ENCODE measurements at places on chromosomes 16 and 17.

DNA sequence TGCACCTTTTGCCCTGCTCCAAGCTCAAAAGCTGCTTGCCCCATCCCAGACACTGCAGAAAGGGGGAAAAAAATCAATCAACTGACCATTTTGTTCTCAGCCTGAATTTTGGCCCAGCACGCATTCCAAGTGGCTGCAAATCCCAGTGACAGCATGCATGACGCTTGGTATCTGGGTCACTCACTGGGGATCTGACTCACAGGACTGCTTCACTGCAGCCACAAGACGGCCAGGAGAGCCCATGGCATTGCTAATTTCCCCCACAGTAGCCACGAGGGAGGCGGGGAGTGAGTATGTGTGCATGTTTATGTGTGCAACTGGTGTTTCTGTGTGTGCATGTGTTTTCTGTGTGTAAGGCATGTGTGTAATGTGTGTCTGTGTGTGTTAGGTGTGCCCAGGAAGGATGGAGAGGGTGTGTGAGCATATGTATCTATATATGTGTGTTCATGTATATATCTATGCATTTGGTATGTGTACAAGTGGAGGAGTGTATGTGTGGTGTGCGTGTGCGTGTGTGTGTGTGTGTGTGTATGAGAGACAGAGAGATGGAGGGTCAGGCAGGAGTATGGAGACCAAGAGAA is 33.8 kb downstream of the SDK2 start:
- DNase-seq, result no peak

GRCh38 chr17:54903375-54903774 is 2.7 kb downstream of the TOM1L1 start:
- no peak for DNase-seq

- no peak for DNase-seq
Measured at GRCh38 chr17:27318633-27319032, 24.7 kb downstream of the WSB1 start.

GRCh38 chr17:47288531-47289116 is 35.0 kb downstream of the ITGB3 start:
- DNase-seq, result no peak

DNA sequence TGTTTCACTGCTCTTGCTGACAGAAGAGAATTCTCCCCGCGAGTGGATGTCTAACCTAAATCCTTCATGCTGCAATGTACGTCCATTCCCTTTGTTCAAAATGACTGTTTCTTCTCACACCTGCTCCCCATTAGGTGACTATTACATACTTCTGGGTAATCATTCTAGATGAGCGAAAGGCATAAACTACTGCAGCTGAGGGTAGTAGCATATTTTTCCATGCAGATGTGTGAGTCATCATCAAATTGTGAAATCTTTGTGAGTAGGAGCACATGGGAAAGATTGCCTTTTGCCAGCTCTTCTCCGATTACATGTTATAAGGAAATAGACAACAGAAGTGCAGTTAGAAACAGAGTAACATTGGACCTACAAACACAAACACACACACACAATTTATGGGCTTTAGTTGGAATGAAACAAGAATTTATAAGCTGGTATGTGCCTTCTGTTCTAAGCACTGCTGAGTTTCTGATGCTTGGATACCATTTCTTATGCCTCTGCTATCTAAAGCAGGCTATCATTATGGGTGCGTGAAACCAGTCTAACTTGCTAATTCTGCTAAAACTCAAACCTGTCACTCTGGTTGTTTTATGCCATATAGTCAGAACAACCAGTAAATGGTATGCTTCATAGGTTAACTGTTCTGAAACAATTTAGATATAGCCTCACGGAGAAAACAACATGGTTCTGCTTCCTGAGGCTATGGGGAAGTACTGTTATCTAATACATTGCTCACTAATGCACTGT is 346.9 kb upstream of the PSMD7 start:
- peak; percentile 99 for DNase-seq

- no peak for DNase-seq
Measured at GRCh38 chr16:58451265-58451689, 48.7 kb upstream of the NDRG4 start.

GRCh38 chr17:63258785-63259184 is 187.3 kb downstream of the CYB561 start:
- no peak for DNase-seq

DNA sequence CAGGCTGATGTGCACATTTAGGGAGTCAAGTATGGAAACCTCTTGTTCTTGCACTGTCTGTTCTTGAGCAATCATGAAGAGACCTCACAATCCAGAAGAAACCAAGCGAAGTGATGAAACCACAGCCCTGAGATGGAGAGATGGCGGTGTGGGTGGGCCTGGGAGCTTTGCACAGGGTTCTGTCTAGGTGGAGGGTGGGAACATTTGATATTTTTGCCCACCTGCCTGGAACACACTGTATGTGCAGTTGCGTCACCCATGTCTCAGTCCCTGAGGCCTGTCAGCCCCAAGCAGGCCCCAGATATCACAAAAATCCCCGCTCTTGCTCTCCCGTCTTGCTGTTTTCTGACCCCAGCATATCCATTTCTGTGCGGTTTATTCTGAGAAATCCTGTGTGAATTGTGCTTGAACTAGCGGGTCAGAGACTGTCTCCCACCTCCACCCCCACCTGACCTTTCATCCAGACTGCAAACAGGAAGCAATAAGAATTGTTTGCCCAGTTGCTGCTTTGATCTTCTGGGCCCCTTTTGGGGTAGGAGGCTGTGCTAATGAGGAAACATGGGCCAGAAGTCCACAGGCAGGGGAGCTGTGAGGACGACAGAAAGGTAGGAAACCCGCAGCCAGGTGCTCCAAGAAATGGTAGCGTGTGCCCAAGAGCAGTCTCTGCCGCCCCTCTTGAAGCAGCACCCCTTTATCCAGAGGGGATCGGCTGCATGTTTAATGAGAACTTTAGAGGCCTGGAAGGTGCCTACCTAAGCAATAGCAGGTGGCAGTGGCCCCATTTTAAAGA is 183.8 kb downstream of the CCDC182 start:
- no peak for DNase-seq

DNA sequence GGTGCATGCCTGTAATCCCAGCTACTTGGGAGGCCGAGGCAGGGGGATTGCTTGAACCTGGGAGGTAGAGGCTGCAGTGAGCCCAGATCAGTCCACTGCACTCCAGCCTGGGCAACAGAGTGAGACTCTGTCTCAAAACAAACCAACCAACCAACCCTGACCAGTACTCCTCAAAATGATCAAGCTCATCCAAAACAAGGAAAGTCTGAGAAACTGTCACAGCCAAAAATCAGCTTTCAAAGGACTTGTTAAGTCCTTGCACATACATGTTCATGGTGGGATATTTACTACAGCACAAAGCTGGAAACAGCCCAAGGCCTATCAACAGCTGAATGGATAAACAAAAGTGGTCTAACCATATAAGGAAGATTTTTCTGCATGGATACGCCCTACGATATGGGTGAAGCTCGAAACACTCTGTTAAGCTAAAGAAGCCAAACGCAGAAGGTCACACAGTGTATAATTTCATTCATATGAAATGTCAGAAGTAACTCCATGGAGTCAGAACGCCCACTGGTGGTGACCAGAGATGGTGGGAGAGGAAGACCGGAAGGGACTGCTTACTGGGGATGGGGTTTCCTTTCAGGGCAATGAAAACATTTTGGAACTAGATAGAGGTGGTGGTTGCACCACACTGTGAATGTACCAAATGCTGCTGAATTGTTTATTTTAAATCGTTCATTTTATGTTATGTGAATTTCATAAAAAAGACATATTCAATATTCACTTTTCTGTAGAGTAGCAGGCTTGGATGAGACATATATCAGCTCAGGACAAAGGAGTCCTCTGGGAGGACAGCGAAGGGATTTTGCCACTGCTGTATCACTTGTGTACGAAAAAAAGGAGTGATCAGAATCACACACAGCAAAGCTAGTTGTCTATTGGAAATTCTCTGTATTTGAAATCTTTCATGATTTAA is 17.7 kb downstream of the CCL17 start:
- DNase-seq, result peak; percentile 46

- DNase-seq, result no peak
Measured at GRCh38 chr16:81462683-81463082, 18.1 kb downstream of the CMIP start.

DNA sequence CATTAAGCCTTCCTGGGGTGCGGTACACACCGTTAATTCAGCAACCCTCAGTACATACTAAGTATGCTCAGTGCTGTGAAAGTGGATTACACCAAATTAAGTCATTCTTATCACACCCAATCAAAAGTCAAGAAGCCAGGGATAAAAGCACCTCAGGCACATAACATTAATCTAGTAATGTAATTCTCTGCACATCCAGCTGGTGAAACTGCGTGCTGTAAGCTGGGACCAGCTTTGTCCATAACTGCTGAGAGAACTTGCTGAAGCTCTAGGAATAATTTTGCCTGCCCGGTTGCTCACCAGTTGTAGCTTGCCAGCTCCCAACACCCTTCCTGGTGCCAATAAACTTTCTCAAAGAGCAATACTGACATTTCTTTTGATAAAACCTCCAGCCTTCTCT is 44.9 kb downstream of the SLC47A1 start:
- no peak for DNase-seq

DNA sequence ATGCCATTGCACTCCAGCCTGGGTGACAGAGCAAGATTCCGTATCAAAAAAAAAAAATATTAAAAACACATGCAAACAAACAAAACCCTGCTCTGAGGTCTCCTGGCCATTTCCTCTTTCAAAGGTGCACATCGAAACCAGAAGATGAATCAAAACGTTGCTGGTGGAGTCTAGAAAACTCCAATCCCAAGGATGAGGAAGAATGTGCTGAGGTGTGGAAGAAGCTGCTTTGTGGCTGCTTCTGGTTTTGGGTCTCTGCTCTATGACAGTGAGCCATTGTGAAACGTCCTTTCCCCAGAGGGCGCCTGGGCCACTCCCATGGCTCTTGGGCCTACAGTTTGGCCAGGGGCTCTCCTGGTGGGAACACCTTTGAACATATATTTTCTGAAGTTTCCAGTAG is 112.6 kb downstream of the IRF8 start:
- no peak for DNase-seq

DNA sequence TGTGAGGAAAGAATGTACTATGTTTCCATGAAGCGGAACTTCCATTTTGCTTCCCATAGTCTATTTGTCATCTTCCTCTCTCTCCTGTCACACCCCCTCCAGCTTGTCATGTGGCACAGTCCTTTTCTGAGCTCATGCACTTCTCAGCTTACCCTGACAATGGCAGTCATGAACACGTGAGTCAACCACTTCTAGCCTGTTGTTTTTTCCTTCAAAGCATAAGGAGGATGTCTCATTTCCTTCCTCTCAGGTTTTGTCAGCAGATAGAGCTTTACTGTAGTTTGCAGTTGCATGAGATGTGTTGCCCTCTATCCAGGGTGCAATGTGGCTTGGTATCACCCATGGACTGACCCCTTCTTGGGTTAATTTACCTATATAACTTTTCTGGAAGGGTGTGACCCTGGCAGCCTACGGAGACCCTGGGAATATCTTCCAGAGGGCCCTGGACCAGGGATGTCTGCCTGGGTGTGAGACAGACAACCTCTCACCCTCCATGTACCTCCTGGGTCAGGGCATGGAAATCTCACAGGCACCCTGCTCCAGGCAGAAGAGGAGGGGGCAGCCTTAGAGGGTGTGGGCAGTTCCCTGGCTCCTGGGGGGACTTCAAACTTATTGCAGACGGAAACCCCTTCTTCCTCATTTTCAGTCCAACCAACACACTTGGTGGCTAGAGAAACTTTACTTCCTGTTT is 4.0 kb upstream of the ZNF267 start:
- no peak for DNase-seq

- DNase-seq, result peak; percentile 44
Measured at GRCh38 chr16:50067290-50067853, 1.6 kb downstream of the HEATR3 start.

- no peak for DNase-seq
Measured at GRCh38 chr16:23807028-23807427, 28.8 kb upstream of the PRKCB start.

DNA sequence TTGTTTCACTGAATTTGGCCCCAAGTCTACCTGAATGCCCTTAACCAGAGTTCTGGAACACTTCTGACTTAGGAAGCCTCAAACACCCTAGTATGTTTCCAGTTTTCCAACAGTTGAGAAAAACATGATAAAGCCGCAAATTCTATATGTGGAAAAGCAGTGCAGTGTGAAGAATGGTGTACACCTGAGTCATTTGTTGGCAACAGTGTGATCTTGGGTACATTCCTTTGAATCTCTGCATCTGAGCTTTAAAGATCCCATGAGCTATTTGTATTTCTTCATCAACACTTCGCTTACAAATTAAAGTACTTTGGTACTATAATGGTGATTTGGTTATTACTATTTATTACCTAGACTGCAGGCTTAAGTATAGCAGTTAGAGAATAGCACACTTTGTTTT is 93.6 kb upstream of the TBX2 start:
- DNase-seq, result no peak

DNA sequence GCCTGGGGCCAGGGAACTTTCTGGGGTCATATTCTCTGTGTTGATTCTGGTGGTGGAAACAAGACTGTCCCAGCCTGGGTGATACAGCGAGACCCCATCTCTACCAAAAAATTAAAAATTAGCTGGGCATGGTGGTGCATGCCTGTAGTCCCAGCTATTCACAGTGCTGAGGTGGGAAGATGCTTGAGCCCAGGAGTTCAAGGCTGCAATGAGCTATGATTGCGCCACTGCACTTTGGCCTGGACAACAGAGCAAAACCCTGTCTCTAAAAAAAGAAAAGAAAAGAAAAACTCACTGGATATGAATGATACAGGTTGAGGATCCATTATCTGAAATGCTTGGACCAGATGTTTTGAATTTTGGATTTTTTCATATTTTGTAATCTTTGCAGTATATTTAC is 13.6 kb downstream of the SCGB1C2 start:
- no peak for DNase-seq

DNA sequence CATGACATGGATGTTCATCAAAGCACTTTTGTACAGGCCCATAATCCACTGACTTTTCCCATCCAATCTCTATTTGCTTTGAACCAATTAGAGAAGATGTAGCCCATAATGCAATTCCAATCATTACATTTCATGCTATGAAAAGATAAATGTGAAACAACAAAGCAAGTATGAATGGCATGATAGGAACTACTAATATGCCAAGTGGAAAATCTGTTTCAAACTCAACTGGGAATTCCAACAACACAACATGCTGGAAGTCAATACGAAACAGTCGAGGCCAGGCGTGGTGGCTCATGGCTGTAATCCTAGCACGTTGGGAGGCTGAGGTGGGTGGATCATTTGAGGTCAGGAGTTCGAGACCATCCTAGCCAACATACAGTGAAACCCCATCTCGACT is 39.6 kb upstream of the TMEM97 start:
- peak; percentile 25 for DNase-seq

DNA sequence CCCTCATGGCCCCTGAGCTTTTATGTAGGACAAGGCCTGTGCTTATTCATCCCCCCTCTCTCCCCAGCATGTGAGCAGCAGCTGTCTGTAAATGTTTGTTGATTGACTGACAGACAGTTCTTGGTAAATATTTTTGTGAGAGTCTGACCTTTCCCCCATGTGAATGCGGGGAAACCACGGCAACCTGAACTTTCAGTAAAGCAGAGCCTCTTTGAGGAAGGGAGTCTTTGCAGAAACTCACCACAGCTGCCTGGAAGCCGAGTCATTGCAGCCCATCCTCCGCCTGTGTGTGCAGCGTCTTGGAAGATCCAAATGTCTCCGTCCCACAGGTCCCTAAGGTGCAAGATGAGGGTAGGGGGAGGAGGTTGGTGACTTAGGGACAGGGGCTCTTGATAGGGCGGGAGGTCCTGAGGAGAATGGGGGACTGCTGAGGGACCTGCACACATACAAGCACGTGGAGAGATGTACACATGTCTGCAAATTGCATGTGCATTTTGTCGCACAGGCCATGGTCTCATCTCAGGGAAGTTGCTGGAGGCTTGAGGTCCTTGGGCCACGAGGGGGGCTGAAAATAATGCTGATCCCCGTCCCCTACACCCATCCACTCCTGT is 23.0 kb upstream of the IL21R start:
- no peak for DNase-seq
